Activated T-helper 1 cell treated with anti-CD3 and anti-CD28 coated beads, Interleukin-12 subunit alpha, Interleukin-12 subunit beta, Interleukin-2, Interleukin-4 antibody, amounts not matched to agents 30 ng/mL and 10 ng/mL and 1 ng/mL, durations not matched to agents 14 hours and 24 hours and 36 hours (primary cell): ENCODE measurements at places on chromosomes 2 and 18.

DNA sequence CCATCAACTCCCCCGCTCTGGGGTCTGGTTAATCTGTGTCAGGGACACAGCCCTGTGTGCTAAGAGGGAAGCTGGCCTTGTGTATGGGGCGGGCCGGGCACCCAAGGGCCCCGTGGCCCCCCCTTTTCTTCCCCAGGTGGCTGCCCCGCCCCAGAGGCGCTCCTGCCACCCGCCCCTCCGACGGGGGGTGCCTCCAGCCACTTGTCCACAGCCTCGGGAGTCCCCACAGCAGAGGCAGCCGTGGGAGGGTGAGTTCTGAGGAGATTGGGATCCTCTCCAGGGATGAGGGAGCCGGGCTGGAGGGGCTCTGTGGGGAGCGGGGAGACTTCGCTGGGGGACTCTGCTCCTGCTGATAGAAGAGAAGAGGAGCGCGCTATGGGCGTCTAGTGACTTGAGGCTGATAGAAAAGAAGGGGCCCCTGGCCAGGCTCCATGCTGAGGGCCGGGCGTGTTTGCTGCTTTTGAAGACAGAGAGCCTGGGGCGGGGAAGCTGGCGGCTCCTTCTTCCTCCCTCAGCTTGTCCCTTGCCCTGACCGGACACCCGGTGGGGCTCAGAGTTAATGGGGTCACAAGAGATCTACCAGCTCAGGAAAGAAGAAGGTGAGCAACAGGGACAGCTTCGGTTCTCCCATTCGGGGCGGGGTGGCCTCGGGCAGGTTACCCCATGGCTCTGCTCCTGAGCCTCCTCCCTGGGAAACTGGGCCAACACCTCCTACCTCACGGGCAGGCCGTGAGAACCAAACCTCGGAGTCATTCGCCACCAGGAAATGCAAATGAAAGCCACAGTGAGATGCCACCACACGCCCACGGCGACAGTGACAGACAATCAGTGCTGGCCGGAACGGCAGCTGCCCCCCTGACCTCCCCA is 89.4 kb upstream of the TAF1B start:
- peak overlapping the region; percentile 96 for H3K27ac ChIP-seq
- H3K4me1 ChIP-seq, result peaks cover 66% of the 10 kb centered on the region
- peaks cover 39% of the 10 kb centered on the region for H3K27me3 ChIP-seq
- peak overlapping the region; percentile 27 for H3K4me3 ChIP-seq
- no peaks in the 10 kb centered on the region for H3K36me3 ChIP-seq
- peak; percentile 26 for DNase-seq

DNA sequence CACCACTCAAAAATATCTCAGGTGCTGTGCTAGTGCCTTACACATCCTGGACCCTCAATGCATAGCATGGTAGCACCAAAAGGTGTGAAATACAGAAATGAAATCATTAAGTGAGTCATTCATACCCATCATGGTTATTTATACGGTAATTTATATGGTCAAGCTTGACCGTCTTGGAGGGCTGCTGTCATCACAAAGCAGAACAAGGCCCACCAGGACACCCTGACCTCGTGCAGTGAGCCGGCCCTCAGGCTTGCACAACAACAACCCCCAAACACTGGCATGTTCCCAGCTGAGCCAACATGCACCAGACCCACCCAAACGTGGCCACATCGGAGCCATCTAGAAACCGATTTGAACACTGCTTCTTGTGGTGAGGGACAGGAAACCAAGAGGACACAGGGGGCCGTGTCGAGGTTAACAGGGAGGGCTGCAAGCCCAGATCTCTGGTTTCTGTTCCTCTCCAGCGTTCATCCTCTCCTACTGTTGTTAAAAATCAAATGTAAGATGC is 378.5 kb upstream of the ID2 start:
- peak; percentile 77 for DNase-seq
- H3K36me3 ChIP-seq, result peaks cover 23% of the 10 kb centered on the region
- peaks cover 91% of the 10 kb centered on the region for H3K4me1 ChIP-seq

- no peak overlapping the region for H3K27ac ChIP-seq
- no peaks in the 10 kb centered on the region for H3K27me3 ChIP-seq
- DNase-seq, result no peak
Observed at GRCh38 chr2:45895241-45895861, 243.9 kb downstream of the PRKCE start.

DNA sequence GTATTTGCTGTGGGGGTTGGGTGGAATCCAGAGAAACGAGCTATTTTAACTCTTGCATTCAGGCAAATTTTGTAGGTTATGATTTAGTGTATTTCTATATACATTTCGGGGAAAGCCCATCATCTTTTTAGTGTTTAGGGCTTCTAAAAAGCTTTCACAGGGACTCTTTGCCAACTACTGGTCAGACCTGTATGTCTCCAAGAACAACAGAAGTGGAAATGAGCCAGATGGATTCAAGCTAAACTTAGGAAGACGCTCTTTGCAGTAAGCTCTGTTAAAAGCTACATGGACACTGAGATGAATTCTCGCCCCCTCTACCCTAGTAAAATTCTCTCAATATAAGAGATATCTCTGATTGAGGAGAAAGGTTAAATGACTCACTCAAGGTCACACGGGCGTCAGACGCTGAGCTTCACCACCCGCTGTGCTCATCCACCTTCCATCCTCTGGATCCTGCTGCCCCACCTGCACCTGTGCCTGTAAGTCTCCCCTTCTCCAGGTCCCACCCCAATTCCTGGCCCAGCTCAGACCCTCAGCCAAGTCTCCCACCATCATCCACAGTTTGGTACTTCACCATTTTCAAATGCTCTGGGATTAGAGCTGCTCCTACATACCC is 85.6 kb downstream of the MARCHF4 start:
- no peaks in the 10 kb centered on the region for H3K4me1 ChIP-seq
- no peaks in the 10 kb centered on the region for H3K27me3 ChIP-seq
- H3K4me3 ChIP-seq, result no peak overlapping the region
- no peaks in the 10 kb centered on the region for H3K36me3 ChIP-seq
- H3K27ac ChIP-seq, result no peak overlapping the region

DNA sequence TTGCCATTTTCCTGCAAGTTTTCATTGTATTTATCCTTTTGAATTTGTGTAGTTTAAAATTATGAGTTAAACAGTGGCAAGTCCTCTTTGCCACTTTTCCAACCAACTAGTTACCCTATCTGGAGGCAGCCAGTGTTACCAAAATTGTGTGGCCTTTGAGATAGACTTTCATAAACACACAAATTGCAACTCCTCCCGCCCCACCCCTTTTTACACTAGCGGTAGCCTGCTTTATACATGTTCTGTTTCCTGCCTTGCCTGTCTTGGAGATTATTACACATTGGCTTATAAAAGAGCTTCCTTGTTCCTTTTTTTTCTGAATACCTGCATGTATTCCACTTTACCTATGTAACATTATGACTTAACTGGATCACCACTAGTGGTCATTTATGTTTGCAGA is 56.5 kb downstream of the RPIA start:
- peaks cover 74% of the 10 kb centered on the region for H3K36me3 ChIP-seq
- no peak overlapping the region for H3K27ac ChIP-seq
- peaks cover 37% of the 10 kb centered on the region for H3K4me1 ChIP-seq
- no peak overlapping the region for H3K4me3 ChIP-seq

GRCh38 chr18:74380916-74381315 is 65.3 kb downstream of the C18orf63 start:
- DNase-seq, result no peak
- peaks cover 2% of the 10 kb centered on the region for H3K27me3 ChIP-seq
- H3K4me3 ChIP-seq, result no peak overlapping the region
- no peak overlapping the region for H3K27ac ChIP-seq

GRCh38 chr2:41521211-41521610 is 526.6 kb upstream of the PKDCC start:
- H3K4me3 ChIP-seq, result no peak overlapping the region
- no peak for DNase-seq
- no peak overlapping the region for H3K27ac ChIP-seq
- no peaks in the 10 kb centered on the region for H3K4me1 ChIP-seq
- no peaks in the 10 kb centered on the region for H3K36me3 ChIP-seq

- H3K4me1 ChIP-seq, result no peaks in the 10 kb centered on the region
- DNase-seq, result no peak
- no peak overlapping the region for H3K27ac ChIP-seq
- H3K4me3 ChIP-seq, result no peak overlapping the region
Observed at GRCh38 chr2:108825736-108826135, 39.2 kb downstream of the CCDC138 start.

DNA sequence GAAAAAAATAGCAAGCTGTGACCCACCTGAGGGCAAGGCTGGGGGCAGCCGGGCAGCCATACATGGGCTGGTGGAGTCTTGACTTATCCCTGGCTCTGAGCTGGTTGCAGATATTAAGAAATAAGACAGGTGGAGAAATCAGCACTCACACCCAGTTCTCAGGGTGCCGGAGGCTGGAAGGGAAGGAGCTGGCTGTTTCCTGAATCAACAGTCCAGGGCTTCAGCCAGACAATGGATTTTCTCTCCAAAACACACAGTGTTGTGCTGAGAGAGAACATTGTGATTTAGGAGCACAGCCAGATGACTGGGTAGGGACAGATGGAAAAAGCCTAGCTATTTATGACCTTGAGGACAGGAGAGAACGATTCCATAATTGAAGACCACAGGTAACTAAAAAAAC is 208.8 kb downstream of the LDLRAD4 start:
- no peaks in the 10 kb centered on the region for H3K27me3 ChIP-seq
- no peak for DNase-seq
- H3K4me3 ChIP-seq, result no peak overlapping the region
- H3K27ac ChIP-seq, result no peak overlapping the region

DNA sequence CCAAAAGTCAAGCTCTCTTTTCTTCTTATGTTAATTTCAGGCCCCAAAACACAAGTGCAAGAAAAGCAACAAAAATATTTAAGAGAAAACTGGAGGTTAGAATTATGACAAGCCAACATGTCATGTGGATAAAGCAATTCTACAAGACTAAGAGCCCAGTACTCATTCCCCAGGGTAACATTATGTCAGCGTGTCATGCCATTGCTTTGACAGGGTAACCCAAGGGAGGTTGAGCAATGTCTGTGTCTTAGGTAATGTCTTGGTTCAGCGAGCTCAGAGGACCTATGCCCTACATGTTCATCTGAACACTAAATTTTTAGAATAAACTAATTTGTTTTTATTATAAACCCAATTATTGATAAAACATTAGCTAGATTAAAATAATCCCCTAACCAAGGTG is 173.2 kb upstream of the ZNF804A start:
- no peak overlapping the region for H3K27ac ChIP-seq
- DNase-seq, result no peak

- H3K4me3 ChIP-seq, result no peak overlapping the region
- DNase-seq, result no peak
- no peak overlapping the region for H3K27ac ChIP-seq
- H3K4me1 ChIP-seq, result peaks cover 11% of the 10 kb centered on the region
- H3K27me3 ChIP-seq, result peaks cover 6% of the 10 kb centered on the region
- no peaks in the 10 kb centered on the region for H3K36me3 ChIP-seq
Observed at GRCh38 chr18:10062302-10063300, 148.8 kb downstream of the VAPA start.

DNA sequence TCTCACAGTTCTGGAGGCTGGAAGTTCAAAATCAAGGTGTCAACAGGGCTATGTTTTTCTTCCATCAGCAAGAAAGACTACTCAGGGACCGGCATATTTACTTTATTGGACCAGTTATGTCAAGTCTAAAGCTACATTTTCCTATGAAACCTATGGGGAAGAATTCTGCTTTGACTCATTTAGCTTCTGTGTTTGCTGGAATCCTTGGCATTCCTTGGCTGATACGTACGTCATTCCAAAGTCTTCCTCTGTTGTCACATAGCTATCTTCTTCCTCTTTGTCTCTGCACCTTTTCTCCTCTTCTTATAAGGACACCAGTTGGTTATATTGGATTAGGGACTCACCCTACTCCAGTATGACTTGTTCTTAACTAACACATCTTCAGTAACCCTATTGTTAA is 137.4 kb upstream of the FBXO11 start:
- H3K4me3 ChIP-seq, result no peak overlapping the region
- H3K4me1 ChIP-seq, result no peaks in the 10 kb centered on the region
- no peak overlapping the region for H3K27ac ChIP-seq
- no peaks in the 10 kb centered on the region for H3K36me3 ChIP-seq

DNA sequence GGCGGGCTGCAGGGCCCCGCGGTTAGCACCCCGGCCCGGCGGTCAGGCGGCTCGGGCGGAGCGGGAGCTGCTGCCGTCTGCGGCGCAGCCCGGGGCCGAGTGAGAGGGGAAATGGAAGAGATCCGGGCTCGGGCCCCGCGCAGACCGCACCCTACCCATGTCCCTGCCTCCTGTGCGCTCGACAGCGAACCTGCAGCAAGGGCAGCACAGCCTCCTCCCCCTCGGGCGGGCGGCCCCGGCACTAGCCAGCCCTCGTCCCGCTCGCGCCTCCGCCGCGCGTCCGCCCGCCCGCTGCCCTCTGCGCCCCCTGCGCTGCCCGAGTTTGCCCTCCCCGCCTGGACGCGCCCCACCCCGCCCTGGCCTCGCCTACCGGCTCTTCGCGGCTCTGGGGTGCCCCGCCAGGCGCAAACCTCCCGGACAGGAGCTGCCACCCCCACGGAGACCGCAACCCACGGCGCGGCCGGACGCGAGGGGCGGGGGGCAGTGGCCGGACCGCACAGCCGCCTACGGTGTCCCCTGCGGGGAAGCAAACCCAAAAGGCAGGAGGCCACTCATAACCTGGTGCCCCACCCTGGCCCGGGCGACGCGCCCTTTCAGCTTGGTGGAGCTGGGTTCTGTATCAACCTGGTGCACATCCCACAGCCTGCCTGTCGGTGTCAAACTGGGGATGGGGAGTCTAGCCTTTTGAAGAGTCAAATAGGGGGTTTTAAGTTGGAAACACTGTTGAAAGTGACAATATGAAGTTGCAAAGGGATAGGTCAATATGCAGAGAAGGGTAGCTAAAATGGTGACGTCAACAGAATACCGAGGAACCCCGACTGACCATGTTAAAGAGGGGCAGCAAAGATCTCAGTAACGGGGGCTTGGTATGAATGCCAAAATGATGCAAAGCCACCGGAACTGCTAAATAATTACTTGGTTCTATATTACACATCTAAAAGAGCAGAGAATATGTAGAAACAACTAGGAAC is at the start of gene IHH:
Gene IHH (minus strand): TSS at position 101 of the 971 bp plus-strand sequence. CDS start 454 bp downstream, outside the sequence.
- H3K4me1 ChIP-seq, result no peaks in the 10 kb centered on the region
- no peak within 1 kb of the TSS for H3K27ac ChIP-seq
- no peaks in the 10 kb centered on the region for H3K36me3 ChIP-seq

GRCh38 chr2:230874456-230874855 is 9.7 kb downstream of the ITM2C start:
- DNase-seq, result no peak
- peaks cover 22% of the 10 kb centered on the region for H3K27me3 ChIP-seq
- no peak overlapping the region for H3K4me3 ChIP-seq
- no peaks in the 10 kb centered on the region for H3K4me1 ChIP-seq
